ENCODE measurements at places on chromosomes 1 and 21.

DNA sequence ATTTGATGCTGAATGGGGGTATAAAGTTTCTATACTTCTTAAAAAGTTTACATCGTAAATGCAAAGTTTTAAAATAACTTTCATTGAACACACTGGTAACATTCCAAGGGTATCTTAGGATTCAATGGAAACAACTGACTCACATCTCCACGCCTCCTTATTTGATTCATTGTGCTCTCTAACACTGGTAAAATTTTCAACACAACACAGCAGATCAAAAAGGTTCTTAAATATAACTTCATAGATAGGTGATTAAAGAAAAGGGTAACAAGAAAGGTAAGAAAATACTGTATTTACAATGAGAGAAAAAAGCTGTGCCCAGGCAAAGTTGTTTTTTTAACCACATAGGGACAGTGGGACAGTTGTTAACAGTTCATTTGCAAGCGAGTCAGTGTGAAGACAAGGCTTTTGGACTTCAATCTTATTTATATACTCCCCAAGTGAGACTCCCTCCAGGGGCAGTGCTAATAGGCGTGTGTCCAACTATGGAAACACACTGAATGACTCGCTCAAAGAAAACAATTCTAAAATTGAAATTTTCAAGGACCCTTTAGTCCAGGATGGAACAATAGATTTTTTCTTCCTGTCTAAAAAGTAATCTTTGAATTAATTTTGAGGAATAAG, 140.5 kb downstream of the TIAM1 start:
- no peak for DNase-seq

GRCh38 chr1:115980998-115981993, 5.0 kb downstream of the SLC22A15 start:
- no peak for DNase-seq

DNA sequence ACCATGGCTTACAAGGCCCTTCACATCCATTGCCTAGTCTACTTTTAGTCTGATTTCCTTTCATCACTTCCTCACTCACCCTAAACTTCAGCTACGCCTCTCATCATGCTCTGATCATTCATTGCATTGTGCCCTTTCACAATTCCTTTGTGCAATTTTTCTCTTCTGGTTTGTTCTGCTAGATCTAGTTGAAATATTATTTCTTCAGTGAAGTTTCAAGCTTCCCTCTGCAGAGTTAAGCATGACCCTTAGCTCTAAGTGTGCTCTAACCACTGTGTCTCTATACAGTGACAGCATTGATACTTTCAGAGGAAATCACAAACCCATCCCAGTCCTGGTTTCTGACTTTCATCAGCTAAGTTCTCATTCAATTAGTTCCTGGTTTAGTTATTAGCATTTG, 166.1 kb downstream of the PLA2G4A start:
- DNase-seq = no peak

- DNase-seq = no peak
These were observed 92.5 kb upstream of the LPGAT1 start for GRCh38 chr1:211923095-211923494.

Data from activated CD8-positive, alpha-beta memory T cell treated with anti-CD3 and anti-CD28 coated beads, Interleukin-2, amount 50 U/mL, for 48 hours (primary cell).